Islet precursor cell (in vitro differentiated cells): ENCODE measurements at places on chromosomes 3 and 15.
A peak's percentile ranks its signal among the peaks of the same experiment; 100 is the strongest.

GRCh38 chr3:16467393-16467792, 46.1 kb downstream of the RFTN1 start:
- no peak for DNase-seq

GRCh38 chr15:42138968-42139386, 17.5 kb downstream of the PLA2G4F start:
- DNase-seq: peak; percentile 36

GRCh38 chr15:39596358-39597051, 15.6 kb downstream of the THBS1 start:
- no peak for DNase-seq

GRCh38 chr3:8486936-8487335, 14.7 kb upstream of the LMCD1 start:
- DNase-seq: no peak

GRCh38 chr15:67508407-67508806, 12.5 kb upstream of the C15orf61 start:
- DNase-seq: no peak

DNA sequence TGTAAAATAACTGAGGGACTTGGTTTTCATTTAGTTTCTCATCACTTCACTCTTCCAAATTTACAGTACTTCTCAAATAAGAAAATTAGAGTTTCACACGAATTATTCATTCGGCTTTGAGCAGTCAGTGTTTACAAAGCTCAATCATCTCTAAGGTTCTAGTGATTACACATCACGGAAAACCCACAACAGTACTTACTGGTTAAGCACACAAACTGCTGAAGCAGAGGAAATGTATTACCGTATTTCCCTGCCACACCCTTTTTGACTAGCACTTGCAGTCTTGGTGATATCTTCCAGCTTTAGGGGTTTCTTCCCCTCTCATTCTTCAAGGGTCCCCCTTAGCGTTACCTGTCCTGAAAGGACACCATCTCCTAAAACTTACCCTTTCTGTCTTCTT, 164.8 kb upstream of the CDIN1 start:
- no peak for DNase-seq

GRCh38 chr3:66655044-66655443, 154.2 kb upstream of the LRIG1 start:
- DNase-seq: no peak

GRCh38 chr3:147407114-147407497, 763 bp upstream of the ZIC4 start:
- DNase-seq: peak; percentile 72

- DNase-seq: no peak
These were observed 357.2 kb downstream of the ZNF385D start for GRCh38 chr3:21393683-21394311.

GRCh38 chr3:116059421-116060096, 385.7 kb downstream of the LSAMP start:
- peak; percentile 95 for DNase-seq

- DNase-seq: peak; percentile 100
These were observed at the start of gene BRPF1 for GRCh38 chr3:9731206-9732079. BRPF1 (plus strand) TSS chr3:9731735; CDS start chr3:9734141, 2,406 bp downstream.

DNA sequence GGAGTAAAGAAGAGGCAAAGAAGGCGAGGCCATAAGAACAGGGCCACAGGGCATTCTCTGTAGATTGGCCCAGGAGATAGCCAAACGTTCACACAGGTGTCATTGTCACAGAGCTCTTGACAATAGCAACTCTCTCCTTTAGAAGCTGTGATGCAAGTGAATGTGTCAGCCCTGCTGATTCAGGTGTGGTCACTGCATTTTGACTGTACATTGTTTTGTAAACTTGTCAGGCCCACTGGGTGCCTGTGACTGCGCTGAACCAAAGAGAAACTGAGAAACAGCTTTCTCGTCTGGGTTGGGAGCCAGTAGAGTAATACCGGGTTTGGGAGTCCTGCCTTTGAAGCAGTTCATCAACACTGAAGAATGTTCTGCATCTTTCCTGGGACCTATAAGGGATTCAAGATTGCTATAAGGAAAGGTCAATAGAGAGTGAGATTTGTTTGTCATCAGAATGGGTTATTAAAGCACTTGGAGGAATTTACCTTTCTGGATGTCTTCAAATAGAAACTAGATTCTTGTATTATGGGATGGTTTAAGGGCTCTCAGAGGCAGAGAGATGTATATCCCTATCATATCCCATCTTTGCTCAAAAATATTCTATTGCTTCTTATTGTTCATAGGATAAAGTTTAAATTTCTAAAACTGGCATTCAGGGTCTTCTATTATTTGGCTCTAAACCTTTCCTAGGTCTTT, 45.4 kb downstream of the TMEM45A start:
- peak; percentile 79 for DNase-seq

GRCh38 chr3:156762631-156763185, 63.4 kb upstream of the LEKR1 start:
- DNase-seq: no peak

- no peak for DNase-seq
These were observed 3.9 kb downstream of the CDAN1 start for GRCh38 chr15:42733027-42733426.

GRCh38 chr15:90789462-90789861, 72.3 kb downstream of the BLM start:
- no peak for DNase-seq

- DNase-seq: peak; percentile 72
These were observed 609 bp downstream of the GOLGA8A start for GRCh38 chr15:34436956-34437442.

DNA sequence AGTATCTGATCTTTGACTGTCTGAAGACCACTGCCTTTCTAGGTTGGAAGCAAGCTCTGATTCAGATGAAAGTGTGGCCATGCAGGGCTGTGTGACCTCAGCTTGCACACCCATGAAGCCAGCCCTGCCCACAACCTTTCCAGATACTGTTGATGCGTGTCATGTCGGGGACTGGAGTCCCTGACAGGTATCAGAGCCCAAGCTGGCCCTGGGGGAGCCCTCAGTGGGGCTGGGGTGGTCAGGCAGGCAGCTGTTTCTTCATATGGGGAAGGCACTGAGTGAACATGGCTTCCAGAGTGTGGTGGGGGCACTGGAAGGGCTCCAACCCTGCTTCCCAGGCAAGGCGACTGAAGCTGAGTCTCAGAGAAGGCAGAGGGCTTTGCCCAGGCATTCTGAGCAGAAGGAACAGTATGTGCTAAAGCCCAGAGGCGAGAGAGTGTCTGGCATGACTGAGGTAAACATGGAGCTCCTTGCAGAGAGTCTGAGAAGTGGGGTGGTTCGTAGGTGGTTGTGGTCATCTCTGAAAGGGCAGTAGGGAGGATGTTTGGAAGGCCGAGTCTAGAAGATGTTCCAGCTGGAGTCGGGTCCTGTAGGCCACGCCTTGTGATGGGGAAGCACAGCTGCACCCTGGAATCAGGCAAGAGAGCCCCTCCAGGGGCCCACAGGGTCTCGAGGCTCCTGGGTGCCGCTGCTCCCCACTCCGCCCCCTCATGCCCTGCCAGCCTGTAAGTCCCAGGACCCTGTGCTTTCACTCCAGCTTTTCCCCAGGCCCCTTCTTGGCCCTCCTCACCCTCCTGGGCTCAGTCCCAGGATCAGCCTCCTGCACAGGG, 122.2 kb downstream of the EEFSEC start:
- DNase-seq: peak; percentile 52

GRCh38 chr3:67458408-67458807, 196.0 kb downstream of the SUCLG2 start:
- no peak for DNase-seq

DNA sequence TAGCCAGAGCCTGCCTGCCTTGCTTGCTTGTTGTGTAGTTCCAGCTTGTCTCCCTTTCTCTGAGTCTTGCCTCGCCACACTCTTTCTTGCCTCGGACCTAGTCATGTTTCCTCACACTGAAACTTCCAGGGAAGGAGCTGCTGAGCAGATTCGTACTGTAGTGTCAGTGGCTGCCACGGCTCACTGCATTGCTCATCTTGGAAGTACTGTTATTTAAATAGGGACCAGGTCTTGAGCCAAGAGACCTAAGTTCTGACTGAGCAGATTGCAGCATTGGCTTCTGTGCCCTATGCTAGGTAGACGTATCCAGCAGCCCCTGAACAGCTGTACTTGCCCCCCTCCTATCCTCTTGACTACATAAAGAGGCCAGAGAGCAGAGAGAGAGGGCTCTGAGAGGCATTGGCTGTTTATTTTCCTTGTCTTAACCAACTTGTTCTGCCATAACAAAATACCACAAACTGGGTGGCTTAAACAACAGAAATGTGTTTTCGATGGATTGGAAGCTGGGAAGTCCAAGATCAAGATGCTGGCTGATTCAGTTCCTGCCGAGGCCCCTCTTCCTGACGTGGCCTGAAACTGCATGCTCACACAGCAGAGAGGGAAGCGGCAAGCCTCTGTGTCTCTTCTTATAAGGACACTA, 5.8 kb upstream of the RARRES1 start:
- DNase-seq: peak; percentile 43

- peak; percentile 67 for DNase-seq
These were observed 31.8 kb upstream of the RASA2 start for GRCh38 chr3:141454906-141455602.

DNA sequence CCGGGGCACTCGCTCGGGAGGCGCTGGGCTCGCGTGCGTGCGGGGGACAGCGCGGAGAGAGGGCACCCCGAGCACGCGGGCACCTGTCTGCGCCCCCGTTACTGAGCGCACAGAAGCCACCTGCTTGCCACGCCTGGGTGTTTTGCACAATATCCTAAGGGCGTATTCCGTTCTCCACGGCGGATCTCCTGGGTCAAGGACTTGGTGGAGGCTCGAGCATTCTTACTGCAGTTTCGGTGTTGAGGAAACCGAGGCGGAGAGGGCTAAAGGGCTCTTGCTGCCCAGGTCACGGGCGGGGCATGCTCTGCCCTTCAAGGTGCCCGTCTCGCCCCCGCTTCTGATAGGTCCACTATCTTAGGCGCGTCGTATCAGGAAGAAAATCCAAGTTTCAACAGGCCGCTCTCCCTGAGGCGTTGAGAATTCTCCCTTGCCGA, 526 bp downstream of the GPD1L start:
- DNase-seq: no peak

GRCh38 chr15:70539409-70539808, 223.9 kb downstream of the UACA start:
- DNase-seq: peak; percentile 26

DNA sequence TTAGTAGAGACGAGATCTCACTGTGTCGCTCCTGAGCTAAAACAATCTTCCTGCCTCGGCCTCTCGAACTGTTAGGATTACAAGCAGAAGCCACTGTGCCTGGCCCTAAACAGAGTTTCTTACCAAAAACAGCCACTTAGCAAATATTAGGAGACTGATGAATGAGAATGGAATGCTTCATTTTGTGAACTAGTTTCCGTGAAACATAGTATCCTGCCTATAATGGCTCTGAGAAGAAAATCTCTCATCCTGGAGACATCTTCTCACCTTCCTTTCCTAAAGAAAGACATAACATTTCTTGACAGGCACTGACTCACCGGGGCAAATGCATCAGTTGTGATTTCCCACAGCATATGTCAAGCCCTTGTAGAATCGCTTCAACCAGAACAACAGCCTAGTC, 44.9 kb downstream of the GJD2 start:
- DNase-seq: no peak

DNA sequence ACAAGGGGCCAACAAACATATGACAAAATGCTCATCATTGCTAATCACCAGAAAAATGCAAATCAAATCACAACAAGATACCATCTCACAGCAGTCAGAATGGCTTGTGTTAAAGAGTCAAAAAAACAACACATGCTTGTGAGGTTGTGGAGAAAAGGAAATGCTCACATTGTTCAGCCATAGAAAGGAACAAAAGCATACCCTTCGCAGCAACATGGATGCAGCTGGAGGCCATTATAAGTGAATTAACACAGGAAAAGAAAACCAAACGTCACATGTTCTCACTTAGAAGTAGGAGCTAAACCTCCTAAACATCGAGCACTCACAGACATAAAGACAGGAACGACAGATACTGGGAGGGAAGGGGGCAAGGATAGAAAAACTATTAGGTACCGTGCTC, 678.4 kb upstream of the GRM7 start:
- DNase-seq: no peak

- DNase-seq: no peak
These were observed 392.2 kb downstream of the KCNH8 start for GRCh38 chr3:19540464-19540863.

DNA sequence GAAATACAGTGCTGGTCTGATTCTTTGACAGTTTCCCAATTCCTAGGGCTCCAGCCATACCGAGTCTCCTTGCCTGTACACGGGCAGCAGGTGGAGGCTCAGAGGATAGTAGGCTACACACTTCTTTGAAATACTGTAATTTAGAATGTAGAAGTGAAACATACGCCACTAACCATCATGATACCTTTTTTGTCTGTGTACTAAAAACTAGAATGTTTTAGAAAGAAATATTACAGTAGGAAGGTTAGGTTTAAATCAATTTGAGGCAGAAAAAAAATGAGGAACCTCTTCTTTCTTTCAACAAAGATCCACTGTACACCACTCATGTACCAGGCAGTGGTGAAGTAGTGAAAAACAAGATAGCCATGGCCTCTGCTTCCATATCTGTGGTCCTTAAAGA, 354.7 kb downstream of the MCTP2 start:
- no peak for DNase-seq
